ENCODE measurements at places on chromosomes 1 and 21. TPM values are rescaled to one million over a fixed set of nuclear protein-coding genes. Genes with fewer than 3 reads are reported as not detected.
A peak's percentile ranks its signal among the peaks of the same experiment; 100 is the strongest.

Gene SPATA17
- 1.8 TPM for total RNA-seq

Gene ARTN
- total RNA-seq, result 2.1 TPM

DNA sequence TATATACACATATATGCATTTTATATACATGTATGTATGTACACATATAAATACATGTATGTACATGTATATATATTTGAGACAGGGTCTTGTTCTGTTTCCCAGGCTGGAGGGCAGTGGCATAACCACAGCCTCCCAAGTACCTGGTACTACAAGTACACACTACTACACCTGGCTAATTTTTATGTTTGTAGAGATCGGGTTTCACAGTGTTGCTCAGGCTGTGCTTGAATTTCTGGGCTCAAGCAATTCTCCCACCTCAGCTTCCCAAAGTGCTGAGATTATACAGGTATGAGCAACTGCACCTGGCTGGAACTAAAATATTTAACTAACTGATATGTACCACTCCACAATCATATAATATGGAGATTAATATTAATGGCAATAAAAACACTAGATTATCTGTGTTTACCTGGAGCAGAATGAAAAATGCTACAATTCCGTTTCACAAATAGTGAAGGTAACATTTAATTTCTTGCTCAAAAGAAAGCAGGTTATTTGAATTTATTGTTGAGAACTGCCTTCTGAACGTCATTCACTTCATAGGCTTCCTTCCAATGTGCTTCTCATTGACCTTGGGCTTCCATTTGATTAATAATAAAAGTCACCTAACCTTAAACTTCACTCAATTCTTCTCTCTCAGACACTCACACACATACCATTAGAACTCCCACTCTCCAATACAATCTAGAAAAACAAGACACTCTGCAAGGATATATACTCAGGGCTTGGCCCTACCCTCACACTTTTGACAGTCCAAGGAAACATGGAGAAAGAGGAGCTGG is 57.0 kb downstream of the PTGER3 start:
- DNase-seq, result no peak

Gene BCAR3
- total RNA-seq, result 51.8 TPM

DNA sequence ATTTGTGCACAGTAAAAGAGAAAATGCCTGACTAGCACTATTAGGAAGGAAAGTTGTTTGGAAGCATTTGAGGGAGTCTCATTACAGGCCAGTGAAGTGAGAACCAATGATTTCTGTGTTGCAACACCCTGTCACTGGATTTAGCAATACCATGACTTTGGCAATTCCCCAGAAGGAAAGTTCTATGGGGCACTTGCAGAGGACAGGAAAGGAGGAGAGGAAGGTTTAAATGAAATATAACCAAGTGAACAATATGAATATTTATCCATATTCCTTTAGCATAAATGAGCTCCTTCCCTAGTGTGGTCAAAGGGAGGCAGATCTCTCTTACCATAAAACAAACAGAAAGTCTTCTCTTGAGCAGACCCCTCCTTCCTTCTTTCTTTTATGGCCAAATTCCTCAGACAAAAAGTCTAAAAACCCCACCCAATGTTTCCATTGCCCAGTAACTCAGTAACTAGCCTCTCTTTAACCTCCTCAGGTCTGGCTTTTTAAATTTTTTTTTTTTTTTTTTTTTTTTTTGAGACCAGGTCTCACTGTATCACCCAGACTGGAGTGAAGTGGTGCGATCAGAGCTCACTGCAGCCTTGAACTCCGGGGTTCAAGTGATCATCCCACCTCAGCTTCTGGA is 5.5 kb downstream of the TLR5 start:
- peak; percentile 56 for DNase-seq

DNA sequence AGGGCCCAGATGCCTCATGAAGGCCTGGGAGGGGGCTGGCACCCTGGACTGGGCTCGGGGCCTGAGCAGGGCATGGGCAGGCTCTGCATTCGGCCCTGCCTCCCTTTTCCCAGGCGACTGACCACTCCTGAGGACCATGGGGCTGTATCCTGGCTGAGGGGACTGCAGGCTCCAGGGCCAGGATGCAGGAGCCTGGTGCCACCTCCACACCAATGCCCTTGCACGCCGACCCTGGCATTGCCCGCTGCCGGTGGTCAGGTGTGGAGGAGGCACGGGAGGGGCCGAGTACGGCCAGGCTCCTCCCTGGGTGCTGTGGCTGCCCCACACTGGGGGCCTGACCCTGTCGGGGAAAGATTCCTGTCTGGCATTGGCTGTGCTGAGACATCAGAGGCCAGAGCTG is 128.9 kb downstream of the SIK1 start:
- DNase-seq, result no peak

DNA sequence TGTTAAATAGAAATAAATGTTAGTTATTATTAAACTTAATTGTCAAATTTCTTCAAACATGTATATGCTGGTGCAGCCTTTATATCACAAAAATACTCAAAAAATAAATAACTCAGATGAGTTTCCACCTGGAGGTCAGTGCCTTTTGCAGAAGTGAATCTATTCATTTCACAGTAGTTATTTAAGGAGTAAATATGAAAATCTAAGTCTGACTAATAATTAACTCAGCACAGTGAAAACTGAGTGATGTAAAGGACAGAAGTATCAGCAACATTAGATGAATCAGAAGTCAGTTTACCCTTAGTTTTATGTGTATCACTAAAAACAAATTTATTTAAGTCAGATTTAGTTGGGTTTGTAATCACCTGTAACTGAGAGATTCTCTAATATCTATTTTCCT is 2135.4 kb downstream of the MRPL39 start:
- DNase-seq, result no peak

- no peak for DNase-seq
Measured at GRCh38 chr1:26734501-26735058, 38.8 kb downstream of the ARID1A start.

DNA sequence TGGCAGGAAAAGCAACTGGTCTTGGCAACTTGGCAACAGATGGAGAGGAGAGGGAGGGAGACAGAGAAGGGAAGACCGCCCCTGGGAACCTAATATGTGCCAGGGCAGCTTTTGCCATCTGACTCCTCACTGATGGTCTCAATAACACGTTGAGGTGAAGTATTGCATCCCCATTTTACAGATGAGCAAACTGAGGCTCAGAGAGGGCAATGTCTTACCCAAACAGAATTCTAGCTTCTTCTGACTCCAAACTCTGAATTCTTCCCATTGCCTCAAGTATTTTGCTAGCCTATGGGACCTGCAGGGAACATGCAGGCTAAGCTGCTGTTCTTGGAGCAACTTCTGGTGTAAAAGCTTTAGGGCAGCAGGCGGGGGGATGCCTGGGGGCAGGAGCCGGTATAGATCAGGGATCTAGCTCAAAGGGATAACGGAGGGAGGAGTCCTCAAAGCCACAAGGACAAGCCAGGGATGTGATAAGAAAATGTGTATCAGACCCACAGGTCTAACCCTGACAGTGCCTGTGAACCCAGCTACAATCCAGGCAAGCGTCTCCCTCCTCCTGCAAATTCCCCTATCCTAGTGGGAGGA is 7.2 kb upstream of the GUCA2A start:
- DNase-seq, result no peak

- no peak for DNase-seq
Measured at GRCh38 chr1:9111357-9111691, 17.6 kb downstream of the GPR157 start.

- DNase-seq, result no peak
Measured at GRCh38 chr1:98003442-98003841, 82.6 kb upstream of the DPYD start.

- DNase-seq, result no peak
Measured at GRCh38 chr1:153210206-153210605, 7.0 kb downstream of the LELP1 start.

Gene FAM131C
- 4.7 TPM for total RNA-seq

DNA sequence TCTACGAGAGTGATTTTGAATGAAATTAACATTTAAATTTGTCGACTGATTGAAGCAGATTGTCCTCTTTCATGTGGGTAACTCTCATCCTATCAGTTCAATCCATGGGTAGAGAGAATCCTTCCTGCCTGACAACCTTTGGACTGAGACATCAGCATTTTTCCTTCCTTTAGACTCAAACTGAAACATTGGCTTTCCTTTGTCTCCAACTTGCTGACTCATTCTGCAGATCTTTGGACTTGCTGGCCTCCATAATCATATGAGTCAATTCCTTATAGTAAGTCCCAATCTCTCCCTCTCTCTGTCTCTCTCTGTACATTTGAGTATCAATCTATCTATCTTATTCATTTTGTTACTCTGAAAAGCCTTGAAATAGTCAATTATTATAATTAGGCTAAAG is 416.7 kb downstream of the LRRIQ3 start:
- no peak for DNase-seq

GRCh38 chr1:98482611-98483010 is 178.9 kb upstream of the SNX7 start:
- no peak for DNase-seq

Gene TSACC
- total RNA-seq, result not detected

- DNase-seq, result no peak
Measured at GRCh38 chr1:212647004-212647403, 38.4 kb downstream of the ATF3 start.

DNA sequence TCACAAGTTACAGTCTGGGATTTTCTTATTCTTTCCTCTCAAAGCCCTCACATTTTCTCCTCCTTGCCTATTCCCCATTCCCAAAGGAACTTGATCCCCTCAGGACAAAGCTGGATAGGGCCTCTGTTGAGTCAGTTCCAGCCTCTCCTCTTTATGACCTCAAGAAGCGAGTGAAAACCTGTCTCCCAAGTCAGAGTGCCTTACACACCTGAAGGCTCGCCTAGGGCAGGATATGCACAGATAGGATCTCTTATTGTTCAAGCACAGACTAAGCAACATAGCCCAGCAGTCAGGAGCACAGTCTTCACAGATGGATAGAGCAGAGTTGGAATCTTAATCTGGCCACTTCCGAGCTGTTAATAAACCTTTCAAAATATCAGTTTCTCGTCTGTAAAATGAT is 60.8 kb upstream of the PRRC2C start:
- DNase-seq, result no peak

- DNase-seq, result no peak
Measured at GRCh38 chr1:116326486-116326885, 46.6 kb upstream of the ATP1A1 start.

GRCh38 chr1:12380326-12381249 is 150.8 kb downstream of the VPS13D start:
- DNase-seq, result no peak

Gene REN
- total RNA-seq, result not detected

Gene OLFML3
- 74.8 TPM for total RNA-seq

DNA sequence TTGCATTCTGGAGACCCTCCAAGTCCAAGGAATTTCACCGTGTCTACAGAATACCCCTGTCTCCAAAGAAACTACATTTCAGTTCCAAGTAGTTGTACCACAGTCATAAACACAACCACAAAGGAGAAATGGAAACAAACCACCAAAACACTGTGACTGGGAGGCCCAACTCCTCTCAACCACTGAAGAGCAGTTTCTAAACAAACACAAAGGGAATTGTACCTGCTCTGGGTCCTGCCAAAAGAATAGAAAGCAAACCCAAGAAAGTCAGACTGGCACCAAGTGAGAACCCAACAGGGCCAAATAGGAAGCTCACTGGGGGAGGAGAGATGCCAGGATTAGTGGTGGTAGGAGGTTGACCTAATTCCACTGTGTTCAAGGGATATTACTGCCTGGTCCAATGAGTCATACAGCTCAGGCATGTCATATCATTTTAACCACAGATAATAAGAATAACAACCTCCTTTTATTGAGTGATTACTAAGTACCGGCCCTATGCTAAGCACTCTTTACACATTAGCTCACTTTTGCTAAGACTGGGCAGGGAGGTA is 123.9 kb upstream of the PPP2R5A start:
- DNase-seq, result no peak

DNA sequence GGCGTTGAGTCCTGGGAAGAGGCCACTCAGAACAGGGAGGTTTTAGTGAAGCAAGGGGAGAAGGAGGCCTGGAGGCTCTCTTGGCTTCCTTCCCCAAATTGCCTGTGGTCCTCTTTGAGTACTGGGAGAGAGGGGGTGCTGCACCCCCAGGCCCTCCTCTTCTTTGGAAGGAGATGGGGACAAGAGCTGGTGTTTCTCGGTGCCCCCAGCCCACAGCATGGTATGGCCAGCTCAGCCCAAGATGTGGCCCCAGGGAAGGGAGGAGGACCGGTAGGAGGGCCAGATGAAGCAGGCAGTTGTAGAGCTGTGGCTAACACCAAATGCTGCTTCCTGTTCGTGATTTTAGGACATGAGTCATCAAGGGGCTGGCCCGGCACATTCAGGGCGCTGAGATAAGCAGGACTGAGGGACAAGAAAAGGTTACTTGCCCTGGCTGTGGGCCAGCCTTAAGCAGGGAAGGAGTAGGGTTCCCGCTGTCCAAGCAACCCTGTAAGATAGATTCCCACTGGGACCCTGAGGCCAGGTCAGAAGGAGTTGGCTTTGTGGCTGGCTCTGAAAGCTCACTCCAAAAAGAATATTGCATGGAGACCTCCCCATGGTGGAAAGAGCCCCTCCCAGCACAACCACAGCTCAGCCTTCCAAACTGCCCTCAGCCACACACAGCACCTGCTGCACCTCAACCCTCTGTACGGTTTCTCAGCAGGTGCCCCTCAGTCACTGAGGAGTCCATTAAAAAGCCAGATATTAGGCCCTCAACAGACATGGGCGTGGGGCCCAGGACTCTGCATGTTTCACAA is 4.9 kb upstream of the TNFRSF1B start:
- peak; percentile 86 for DNase-seq

Gene CHAF1B
- 2.2 TPM for total RNA-seq

- no peak for DNase-seq
Measured at GRCh38 chr1:216325946-216326345, 97.3 kb downstream of the USH2A start.

Data from mucosa of gallbladder (tissue), 1 donor.